Astrocyte of the cerebellum (primary cell): ENCODE measurements at places on chromosomes 11 and 22.

- no peak for DNase-seq
Observed at GRCh38 chr22:35991168-35991567, 37.5 kb downstream of the RBFOX2 start.

GRCh38 chr11:123202155-123203151, 7.4 kb upstream of the CLMP start:
- no peak for DNase-seq

- no peak for DNase-seq
Observed at GRCh38 chr22:17358415-17358814, 10.8 kb upstream of the CECR2 start.

DNA sequence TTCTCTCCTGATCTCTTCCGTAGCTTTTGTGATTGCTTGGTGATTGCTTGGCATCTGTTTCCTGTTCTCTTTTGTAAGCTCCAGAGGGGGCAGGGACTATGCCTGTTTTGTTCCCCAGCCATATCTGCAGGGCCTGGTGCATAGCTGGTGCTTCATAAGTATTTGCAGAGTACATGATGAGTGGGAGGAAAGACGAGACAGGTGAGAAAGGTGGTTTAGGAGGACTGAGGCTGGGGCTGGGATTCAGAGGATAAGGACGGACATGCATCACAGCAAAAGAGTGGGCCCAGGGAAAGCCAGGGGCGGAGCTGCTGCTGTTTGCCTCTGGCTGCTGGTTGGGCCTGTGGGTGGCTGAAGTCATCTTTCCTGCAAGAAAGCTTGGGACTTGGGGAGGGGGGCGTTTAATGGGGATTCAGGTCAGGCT, 62.4 kb downstream of the DSCAML1 start:
- no peak for DNase-seq

DNA sequence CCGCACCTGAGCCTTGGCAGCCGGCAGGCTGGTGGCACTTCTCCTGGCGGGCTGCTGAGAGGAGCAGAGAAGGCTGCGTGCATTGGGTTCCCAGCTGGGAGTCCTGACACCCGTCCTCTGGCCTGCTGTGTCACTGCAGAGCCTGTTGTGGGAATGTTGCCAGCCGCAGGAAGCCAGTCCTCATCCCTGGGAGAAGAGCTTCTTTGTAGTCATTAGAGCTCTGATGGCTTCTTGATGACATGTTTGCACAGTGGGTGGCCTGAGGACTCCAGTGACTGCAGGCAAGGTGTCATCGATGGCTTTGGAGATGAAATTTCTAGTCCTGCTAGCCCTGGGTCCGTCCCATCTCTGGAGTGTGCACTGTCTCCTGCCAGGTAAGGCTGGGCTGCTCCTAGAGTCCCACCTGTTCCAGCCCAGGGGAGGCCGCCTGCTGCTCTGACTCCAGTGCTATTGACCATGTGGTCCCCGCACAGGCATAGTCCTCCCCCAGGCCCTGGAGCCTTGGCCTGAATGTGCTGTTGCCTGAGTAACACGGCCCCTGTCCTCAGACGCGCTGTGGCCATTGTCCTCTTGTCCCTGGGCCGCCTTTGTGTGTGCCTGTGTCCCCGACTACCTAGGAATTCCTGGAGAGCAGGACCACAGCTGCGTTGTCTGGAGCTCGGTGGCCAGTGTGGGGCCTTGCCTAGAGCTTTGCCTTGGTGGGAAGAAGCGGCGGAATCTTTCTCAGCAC, 129.2 kb downstream of the CACNA1I start:
- DNase-seq = no peak

GRCh38 chr22:19750507-19751490, 9.8 kb upstream of the TBX1 start:
- DNase-seq = peak; percentile 33

GRCh38 chr11:16790486-16791190, 52.2 kb downstream of the C11orf58 start:
- no peak for DNase-seq

- DNase-seq = no peak
Observed at GRCh38 chr11:75369560-75370255, 18.2 kb upstream of the ARRB1 start.

DNA sequence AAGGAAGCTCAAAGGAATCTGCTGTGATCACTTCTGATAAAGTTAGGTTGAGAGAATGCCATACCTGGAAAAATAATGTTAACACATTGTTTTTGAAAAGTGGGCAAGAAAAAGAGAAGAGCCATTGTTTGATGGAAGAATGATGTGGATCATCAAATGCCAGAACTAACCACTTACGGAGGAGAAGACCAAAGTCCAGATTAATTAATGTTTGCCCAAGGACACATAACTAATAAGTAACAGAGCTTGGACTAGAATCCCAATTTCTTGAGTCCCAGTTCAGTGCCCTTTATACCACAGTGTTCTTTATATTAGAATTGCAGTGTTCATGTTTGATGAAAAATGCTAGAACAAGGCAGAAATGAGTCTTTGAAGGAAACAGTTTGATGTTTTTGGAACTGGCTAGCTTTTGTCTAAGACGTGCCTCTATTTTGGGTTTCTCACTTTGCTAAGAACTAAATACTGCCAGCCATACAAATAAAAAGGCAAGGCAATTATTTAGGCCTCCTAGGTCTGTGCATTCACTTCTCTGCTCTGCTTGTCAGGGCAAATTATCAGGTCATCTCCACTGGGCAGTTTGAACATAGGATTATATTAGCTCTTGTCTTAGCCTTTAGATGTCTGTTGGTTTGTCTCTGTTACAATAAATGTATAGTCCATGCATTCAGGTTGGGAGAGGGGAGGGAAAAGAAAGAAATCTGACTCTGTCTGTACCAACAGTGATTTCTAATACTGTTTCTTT, 72.3 kb downstream of the TRIM44 start:
- no peak for DNase-seq

DNA sequence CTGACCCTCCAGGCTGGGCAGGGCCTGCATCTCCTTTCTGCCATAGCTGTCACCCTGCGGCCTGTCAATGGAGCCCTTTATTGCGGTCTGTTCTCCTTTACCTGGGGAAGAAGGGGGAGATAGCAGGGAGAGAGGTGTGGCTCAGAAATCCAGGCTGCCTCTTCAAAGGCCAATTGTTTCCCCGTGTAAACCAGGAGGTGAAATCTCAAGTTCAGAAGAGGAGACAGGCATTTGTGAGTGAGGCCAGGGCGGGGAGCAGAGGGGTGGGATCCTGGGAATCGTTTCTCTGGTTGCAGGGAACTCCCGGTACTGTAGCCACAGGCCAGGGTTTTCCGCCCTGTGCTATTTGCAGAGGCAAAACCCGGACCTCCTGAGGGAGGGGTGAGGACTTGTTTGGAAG, 9.1 kb downstream of the DCPS start:
- DNase-seq = no peak

- no peak for DNase-seq
Observed at GRCh38 chr11:103480421-103480820, 371.2 kb downstream of the DYNC2H1 start.

- no peak for DNase-seq
Observed at GRCh38 chr11:75428989-75429640, 3.9 kb downstream of the KLHL35 start.
